NCI-H1930 (cell line): ENCODE measurements at places on chromosomes 4 and X.

DNA sequence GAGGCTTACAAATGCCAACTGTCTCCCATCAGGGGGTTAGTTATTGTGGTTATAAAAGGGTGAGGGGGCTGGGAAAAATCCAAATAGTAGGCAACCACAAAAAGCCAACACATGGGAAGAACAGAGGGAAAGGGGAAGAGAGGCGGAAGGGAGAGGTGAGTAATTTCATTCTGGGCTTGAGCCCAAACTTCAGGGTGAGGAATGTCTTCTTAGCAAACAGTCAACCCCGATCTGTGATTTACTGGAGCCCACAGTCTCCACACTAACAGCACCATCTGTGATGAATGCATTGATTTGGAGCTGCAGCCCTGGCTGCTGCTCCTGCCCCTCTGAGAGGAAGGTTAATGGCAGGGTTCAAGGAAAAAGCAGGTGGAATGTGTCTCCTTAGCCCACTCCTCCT, 162.2 kb upstream of the GPR101 start:
- no peak for DNase-seq

DNA sequence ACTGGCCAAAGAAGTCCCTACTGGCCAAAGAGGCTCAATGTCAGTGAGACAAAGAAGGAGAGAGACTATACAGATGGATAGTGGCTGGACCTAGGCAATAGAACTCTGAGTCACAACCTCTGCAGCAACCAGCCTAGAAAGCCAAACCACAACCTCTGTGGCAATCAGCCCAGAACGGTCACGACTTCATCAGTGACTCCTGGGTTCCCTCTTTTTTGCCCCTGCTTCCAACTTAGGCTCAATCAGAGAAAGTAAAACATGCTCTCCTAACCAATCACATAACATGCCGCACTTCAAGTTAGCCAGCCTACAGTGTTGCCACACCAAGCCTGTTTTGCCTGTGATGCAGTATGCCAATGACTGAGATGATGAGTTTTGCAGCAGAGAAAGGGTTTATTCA, 203.4 kb downstream of the ANAPC10 start:
- DNase-seq: no peak

- no peak for DNase-seq
These were observed 1881.7 kb downstream of the PCDH7 start for GRCh38 chr4:32601848-32602247.

GRCh38 chrX:104749951-104750610, 184.1 kb downstream of the IL1RAPL2 start:
- no peak for DNase-seq

DNA sequence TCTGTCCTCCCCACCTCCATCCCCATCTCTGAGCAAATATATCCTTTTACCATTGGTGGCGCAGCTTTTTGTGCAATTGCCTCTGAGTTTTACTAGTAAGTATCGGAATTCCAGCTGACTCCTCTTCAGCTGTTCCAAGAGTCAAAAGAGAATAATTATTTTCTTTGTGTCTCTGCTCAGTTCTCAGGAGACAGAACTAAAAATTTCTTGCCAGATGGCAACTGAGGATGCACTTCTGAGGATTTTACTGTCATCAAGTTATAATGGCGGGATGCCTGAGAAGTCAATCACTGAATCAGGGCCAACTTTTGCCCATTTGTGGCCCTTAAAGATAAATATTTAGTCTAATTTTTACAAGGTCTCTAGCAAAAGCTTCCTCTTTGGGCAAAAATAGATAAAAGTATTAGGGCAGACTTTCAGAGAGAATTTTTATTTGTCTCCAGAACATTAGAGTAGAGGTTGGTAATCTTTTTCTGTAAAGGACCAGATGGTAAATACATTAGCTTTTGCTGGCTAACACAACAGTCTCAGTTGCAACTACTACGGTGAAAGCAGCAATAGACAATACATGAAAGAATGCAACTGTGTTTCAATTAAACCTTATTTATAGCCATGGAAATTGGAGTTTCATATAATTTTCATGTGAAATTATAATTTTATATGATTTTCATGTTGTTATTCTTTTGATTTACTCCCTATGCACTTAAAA, 15.6 kb upstream of the ADGRA3 start:
- DNase-seq: no peak

GRCh38 chr4:6962211-6963041, 52.8 kb downstream of the TBC1D14 start:
- no peak for DNase-seq

DNA sequence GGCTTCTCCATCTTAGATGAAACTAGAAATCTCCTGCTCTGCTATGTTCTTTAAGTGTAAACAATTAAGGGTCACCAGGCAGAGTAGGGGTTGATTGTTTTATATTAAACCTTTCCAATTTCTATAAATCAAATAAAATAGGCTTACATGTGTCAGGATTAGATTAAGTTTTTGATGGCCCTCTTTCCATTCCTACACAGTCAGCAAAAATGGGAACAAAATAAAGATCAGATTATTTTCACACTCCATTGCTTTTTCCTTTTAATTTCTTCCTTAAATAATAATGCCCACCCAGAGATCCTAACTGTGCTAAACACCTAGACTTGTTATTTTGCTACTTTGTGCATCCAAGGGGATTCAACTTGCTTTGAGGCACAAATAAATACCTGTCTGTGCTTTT, 381.4 kb upstream of the MAGEB16 start:
- DNase-seq: no peak

DNA sequence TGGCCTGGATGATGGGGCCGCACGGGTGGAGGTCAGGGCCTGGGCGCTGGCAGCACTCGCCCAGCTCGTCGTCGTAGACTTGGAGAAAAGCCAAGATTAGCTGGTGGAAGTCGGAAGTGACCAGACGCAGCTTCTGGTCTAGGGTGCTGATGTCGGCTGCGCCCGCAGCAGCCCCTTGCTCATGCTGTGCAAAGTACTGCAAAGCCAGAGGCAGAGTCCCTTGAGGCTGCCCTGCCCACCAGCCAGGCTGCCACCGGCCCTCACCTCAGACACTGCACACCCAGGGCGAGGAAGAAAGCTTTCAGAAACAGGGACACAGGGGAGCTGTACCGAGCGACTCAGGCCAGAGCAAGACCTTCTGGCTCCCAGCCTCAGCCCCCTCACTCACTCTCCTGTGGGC, 9.7 kb upstream of the TREX2 start:
- DNase-seq: no peak

DNA sequence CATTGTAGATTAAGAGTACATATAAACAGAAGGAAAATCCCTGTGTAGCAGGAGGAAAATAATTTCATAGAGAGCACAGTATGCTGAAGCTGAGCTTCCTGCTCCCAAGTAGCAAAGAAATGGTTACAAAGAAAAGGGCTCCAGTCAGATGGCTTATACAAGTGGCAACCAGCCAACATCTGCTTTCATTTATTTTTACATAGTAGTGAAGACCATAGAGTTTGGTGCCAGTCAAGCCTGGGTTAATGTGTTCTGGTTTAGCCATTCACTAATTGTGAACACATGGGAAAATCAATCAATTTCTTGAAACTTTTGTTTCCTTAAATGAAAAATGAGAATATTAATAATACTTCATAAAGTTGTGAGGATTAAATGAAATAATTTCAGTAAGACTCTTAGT, 111.3 kb upstream of the ELOVL6 start:
- DNase-seq: no peak

- no peak for DNase-seq
These were observed 135.6 kb upstream of the SMAD1 start for GRCh38 chr4:145346081-145346480.

- DNase-seq: no peak
These were observed 182.7 kb downstream of the BCOR start for GRCh38 chrX:39915081-39915480.

- no peak for DNase-seq
These were observed 6.5 kb downstream of the PPP2R2C start for GRCh38 chr4:6465955-6466354.

DNA sequence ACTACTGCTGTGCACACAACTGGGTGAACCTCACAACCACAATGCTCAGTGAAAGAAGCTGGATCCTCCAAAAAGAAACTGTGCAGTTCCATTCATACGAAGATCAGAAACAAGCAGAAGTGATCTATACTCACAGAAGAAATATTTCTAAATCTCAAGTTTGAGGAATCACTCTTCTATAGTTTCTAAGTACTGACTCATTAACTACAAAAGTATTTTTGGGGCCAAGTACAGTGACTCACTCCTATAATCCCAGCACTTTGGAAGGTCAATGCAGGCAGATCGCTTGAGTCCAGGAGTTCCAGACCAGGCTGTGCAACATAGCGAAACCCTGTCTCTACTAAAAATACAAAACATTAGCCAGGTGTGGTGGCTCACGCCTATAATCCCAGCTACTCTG, 51.3 kb upstream of the RELL1 start:
- no peak for DNase-seq

DNA sequence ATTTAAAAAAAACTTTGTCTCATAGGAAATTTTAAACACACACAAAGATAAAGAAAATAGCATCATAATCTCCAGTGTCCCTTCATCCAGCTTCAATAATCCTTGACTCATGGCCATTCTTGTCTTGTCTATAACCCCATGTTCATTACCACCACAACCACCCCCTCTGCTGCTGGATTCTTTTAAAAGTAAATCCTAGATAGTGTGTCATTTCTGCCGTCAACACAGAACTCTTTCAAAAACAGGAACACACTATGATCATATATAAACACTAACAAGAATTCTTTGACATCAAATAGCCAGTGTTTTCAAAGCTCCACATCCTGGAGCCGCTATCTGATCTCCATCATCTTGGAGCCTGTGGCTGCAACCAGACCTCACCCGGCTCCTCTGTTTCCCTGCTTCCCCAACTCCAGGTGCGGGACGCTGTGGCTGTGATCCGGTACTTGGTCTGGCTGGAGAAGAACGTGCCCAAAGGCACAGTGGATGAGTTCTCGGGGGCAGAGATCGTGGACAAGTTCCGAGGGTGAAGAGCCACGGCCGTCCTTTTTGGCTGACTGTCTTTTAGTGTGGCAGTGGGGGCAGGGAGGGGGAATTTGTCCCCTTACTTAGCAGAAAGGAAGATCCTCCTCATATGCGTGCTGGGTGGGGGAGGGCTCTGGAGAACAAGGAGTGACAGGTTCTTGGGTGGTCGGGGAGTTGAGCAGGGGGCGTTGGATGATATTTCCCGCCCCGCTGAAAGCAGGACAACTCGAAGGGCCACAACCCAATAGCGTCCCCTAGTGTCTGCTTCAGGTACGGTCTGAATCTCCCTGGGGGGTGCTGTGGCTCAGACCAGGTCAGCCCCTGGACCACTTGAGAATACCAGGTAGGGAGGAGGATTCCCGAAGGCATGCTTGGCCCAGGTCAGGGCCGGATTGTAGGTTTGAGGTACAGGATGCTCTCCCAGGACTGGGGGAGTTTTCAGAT, 15.6 kb downstream of the XPNPEP2 start:
- no peak for DNase-seq

- no peak for DNase-seq
These were observed 34.9 kb downstream of the ELF2 start for GRCh38 chr4:139142087-139142486.

DNA sequence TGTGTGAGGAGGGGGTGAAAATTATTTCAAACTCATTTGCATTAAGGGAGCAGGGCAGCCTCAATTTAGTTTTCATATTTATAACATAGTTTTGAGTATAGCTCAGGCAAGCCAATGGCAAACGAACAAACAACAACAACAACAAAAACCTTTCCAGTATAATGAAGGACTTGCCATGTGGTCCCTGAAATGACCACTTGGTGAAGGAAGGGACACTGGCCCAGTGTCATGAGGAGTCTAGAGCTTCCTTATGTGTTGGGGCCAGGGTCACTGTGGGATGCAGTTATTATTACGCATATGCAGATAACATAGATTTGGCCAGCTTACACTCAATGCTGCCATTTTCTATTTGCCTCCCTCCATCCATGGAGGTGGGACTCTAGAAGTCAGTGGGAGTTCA, 23.3 kb downstream of the NKX3-2 start:
- no peak for DNase-seq

- DNase-seq: no peak
These were observed 58.5 kb downstream of the RTL9 start for GRCh38 chrX:110417128-110417527.

DNA sequence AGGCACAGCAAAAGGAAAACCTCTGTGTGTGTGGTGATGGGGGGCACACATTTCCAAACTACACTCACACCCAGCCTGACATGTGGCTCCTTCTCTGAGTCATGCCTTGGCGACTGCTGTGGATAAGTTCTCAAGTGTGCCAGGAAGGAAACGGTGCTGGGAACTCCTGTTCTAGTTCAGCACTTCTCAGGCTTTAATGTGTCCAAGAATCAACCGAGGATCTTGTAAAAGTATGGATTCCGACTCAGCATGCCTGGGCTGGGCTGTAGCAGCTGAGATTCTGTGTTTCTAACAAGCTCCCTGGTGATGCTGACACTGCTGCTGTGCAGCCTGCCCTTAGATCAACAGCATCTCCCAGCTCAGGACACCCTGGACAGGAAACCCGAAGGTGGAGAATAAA, 20.2 kb downstream of the CLNK start:
- no peak for DNase-seq

DNA sequence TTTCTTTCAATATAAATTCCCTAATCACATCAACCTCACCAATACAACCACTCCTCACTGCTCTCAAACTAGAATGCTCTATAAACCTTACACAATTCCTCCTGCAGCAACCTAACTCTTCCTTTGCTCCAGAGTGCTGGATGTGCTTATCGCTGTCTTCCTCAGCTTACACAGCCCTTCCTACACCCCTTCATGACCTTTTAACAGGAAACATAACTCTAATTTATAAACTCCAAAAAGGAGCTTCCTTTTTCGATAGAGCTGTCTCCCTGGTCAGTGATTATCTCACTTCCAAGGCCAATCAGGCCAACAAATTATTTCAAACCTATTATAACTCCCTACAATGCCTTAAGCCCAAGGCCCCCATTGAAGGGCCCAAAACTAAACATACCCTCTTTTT, 78.8 kb downstream of the COQ2 start:
- DNase-seq: no peak

GRCh38 chr4:104436542-104436941, 58.2 kb downstream of the CXXC4 start:
- no peak for DNase-seq

- DNase-seq: no peak
These were observed 1472.4 kb upstream of the ADGRL3 start for GRCh38 chr4:59727745-59728144.

GRCh38 chr4:10109995-10110670, 6.5 kb downstream of the WDR1 start:
- no peak for DNase-seq

DNA sequence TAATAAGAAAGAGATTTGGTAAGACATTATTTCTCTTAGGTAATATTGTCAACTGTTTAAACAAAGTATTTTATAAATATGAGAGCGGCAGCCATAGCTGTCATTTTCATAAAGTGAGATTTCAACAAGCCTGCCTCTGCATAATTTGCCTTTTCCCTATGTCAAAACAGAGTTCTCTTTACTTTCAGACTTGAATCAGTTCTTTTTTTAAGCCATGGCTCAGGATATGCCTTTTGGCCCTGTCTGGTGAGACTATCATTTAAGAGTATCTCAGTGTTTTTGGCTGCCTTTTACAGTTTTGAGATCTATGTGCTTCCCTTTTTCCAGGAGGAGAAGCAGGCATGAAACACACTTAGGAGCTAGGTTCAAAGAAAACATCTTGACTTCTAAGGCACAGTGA, 7.5 kb upstream of the GUCY1A1 start:
- DNase-seq: no peak

- DNase-seq: peak; percentile 83
These were observed 172 bp upstream of the HSPA4L start for GRCh38 chr4:127782025-127782274.

GRCh38 chr4:113476800-113477199, 284.7 kb downstream of the CAMK2D start:
- no peak for DNase-seq

GRCh38 chr4:118834070-118834469, 1.9 kb downstream of the SEC24D start:
- DNase-seq: no peak

GRCh38 chr4:609400-610050, 15.8 kb upstream of the PDE6B start:
- no peak for DNase-seq
